Skeletal muscle cell (primary cell): ENCODE measurements at places on chromosomes 2 and 18.

DNA sequence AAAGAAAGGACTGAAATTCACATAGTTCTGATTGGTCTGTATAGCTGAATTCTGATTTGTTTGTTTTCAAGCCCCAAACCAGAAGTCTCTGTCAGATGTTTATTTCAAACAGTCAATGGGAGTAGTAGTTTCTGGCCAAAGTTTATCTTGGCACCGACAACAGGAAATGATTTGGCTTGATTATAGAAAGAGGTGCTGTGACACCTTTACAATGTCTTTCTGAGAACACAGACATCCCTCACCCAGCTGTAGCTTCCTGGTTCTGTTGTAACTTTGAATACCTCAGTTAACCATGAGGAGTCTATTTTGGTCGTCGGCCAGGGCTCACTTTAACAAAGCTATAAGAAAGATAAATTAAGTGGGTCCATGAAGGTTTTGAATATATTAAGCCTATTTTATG, 545.0 kb upstream of the ZNF804A start:
- DNase-seq = no peak

DNA sequence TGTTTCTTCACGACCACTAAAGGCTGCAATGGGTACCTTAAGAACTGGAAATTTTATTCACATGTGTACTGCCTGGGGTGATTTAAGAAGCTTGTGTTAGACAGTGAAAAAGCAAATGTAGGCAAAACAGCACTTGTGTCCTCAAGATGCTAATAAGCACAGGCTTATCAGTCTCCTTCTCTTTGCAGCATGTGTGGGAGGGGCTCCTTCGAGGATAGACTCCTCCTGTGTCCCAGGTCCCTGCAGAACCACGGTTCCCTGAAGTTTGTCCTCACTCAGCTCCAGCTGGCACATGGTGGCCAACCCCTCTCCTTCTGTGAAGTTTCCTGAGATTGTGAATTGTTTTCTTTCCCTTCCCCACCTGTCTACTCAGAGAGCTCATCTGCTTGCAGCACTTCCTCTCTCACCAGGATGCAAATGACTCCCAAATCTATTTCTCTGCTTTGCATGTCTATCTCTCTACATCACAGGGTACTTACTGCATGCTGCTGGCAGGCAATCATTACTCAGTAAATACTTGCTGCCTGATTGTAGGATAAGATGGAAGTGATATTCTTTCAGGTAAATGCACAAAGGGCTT, 589.6 kb upstream of the KLHL29 start:
- DNase-seq = no peak

DNA sequence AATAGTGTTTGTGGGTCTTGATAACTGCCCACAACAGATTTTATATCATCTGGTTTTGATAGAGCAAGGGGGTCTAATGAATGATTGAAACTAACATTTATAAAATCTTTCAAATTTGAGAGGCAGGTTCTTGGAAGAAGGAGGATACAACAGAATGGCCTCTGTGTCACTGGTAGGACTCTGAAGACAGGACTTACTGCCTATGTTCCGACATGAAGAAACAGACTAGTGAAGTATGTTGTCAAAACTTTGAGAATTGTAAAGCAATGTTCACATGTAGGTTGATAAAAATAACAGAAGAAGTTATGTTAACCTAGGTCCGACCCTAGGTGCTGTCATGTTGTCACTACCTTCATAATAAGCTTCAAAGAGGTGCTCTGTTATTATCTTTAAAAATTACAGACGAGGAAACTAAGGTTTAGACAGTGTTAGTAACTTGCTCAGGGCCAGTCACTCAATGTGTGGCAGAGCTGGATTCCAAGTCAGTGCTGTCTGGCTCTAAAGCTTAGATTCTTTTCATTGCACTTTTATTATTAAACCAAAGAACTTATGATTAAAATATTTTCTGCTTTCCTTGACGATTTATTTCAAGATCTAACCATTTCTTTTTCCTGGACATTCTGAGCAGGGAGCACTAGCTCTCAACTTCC, 146.2 kb downstream of the RPIA start:
- DNase-seq = no peak

DNA sequence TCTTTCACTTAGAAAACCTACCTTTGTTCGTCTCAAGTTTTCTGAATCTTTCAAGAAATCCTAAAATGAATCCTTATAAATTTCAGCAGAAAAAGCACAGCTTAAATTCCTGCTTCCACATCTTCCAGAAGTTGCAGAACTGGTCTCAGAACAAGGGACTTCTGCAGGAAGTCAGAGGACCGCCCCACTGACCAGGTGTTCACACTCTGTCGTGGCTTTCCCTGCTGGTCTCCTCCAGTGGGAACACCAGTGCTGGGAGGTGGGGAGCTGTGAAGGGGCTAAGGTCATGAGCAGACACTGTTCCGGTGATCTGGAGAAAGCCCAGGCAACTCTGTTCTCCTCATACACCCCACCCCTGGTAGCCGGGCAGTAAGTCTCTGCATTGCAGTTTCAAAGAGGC, 3.5 kb downstream of the FAM110C start:
- DNase-seq = no peak

DNA sequence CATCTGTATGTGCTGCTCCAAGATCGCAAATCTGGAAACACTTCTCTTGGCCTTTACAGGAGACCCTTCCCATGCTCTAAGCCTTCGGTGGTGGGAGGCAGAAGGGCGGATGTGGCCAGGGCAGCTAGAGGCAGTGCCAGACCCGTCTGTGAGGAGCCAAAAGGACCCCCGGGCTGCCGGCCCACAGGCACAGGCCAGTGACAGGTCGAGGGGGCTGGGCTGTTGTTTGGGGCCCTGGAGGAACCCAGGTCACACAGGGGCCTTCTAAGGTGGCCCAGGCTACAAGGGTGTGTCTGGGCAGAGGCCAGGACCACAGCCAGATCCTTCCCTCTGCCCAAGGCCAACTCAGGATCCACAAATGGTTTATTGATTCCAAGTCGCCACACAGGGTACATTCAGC, 49.4 kb downstream of the SLC66A2 start:
- DNase-seq = no peak

GRCh38 chr2:88190808-88191721, 20.9 kb downstream of the THNSL2 start:
- DNase-seq = no peak
